ENCODE measurements at places on chromosomes 2 and 18.

GRCh38 chr2:224630659-224631550 is 45.7 kb upstream of the CUL3 start:
- DNase-seq, result no peak
- no peaks in the 10 kb centered on the region for H3K4me1 ChIP-seq
- no peaks in the 10 kb centered on the region for H3K27me3 ChIP-seq
- H3K36me3 ChIP-seq, result no peaks in the 10 kb centered on the region

- H3K27ac ChIP-seq, result no peak overlapping the region
- H3K36me3 ChIP-seq, result no peaks in the 10 kb centered on the region
- H3K27me3 ChIP-seq, result no peaks in the 10 kb centered on the region
- no peak for DNase-seq
- H3K4me3 ChIP-seq, result no peak overlapping the region
- H3K4me1 ChIP-seq, result peaks cover 17% of the 10 kb centered on the region
These were observed 35.1 kb upstream of the MPP4 start for GRCh38 chr2:201733544-201733943.

GRCh38 chr18:3350566-3351527 is 88.9 kb downstream of the MYL12B start:
- DNase-seq, result no peak
- H3K4me3 ChIP-seq, result no peak overlapping the region
- no peaks in the 10 kb centered on the region for H3K27me3 ChIP-seq
- no peak overlapping the region for H3K27ac ChIP-seq
- H3K4me1 ChIP-seq, result no peaks in the 10 kb centered on the region

DNA sequence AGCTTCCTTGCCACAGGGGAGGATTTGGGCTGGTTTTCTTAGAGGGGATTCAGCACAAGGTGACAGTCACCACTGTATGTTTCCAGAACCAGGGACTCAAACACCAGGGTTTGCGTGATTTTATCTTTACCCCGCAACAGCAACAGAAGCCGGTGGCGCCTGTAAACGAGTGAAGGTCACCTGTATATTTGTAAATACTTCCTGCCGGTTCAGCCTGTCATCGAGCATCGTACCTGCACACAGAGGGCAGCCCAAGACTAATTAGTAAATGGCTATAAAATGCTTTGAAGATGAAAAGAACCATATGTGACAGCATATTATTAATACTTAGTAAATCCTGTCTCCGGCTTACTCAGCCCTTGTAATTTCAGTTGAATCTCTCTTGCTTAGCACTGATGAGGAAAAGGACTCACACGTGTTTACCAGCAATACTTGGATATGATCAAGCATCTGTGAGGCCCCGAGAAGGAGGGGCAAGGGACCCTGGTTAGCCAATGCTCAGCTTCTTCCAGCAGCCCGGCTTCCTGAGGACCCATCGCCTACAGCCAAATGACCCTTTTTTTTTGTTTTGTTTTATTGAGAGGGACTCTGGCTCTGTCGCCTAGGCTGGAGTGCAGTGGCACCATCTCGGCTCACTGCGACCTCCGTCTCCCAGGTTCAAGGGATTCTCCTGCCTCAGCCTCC is 51.3 kb upstream of the FOSL2 start:
- H3K27me3 ChIP-seq, result no peaks in the 10 kb centered on the region
- no peaks in the 10 kb centered on the region for H3K4me1 ChIP-seq
- no peak overlapping the region for H3K27ac ChIP-seq
- no peak overlapping the region for H3K4me3 ChIP-seq
- no peak for DNase-seq

Measured in Karpas-422 (cell line).